ENCODE measurements at places on chromosomes 16 and 17.

DNA sequence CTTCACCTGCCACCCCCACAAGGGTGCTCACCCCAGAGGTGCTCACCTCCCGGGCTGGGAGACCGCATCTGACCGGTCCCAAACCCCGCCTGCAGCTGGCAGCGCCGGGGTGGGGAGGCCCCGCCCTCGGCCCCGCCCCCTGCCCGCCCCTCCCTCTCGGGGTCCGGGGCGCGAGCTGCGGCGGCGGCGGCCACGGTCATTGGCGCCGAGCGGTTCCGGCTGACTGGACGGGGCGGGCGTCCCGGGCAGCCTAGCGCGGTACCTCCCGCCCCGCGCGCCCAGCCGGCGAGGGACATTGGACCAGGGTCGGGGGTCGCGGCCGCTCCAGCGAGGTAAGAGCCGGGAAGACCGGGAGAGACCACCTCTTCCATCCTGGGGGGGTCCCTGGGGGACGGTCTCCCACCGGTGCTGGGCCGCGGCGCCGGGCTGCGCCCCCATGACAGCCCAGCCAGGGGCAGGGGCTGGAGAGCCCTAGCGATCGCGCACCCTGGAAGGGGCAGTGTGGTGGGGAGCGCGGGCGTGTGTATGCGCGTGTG lies at the start of gene CACNG5:
Gene CACNG5 (plus strand): TSS at position 199 of the 536 bp plus-strand sequence. CDS start 42,216 bp downstream, outside the sequence.
- no peak for DNase-seq

DNA sequence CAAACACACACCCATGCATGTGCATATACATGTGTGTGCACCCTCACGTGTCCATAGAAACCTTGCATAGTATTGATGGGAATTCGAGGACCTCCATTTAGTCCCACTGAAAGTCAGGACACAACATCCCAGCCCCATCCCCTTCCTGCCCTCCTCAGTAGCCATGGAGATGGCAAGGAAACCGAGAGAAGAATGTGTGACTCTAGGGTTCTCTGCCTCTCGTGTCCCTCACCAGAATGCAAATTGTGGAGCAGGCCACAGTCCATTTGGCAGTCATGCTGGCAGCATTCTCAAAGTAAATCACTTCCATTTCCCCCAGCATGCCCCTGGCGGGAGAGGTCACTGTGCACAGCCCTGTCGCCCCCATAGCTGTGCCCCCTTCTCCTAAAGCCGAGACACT lies 141.1 kb downstream of the MSI2 start:
- no peak for DNase-seq

DNA sequence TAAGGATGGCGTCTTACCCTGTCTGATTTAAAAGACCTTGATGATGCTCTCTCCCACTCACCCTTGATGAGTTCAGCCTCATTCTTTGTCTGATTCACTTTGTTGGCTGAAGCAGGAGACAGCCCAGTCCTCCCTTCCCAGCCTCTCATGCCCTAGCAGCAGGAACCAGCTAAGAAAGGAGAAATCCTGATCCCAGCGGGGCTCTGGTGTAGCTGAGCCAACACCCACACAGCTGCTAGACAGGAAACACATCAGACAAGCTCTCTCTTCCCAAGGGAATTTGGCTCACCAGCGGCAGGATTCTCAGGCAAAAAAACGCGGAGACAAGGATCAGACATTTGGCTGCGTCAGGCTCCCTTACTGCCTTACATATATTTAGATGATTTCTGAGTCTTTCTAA lies 211.5 kb downstream of the CDH11 start:
- no peak for DNase-seq

GRCh38 chr16:21626659-21627277 lies 25.6 kb downstream of the IGSF6 start:
- no peak for DNase-seq

- DNase-seq: no peak
These were observed 553.2 kb downstream of the MAF start for GRCh38 chr16:79047337-79047736.

GRCh38 chr16:56244612-56245011 lies 53.3 kb downstream of the GNAO1 start:
- no peak for DNase-seq

DNA sequence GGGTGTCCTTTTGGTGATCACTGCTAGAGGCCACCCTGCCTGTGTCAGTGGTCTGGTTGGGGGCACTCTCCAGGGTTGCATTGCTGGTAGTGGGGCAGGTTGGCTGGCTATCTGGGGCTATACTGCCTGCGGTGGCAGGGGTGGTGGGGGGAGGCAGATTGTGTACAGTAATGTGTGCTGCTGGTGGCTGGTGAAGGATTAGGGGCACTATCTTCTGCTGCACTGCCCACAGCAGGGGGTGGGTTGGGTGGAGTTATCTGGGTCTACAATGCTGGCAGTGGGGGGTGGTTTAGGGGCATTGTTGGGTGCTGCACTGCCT lies 204.0 kb upstream of the WSB1 start:
- DNase-seq: no peak

DNA sequence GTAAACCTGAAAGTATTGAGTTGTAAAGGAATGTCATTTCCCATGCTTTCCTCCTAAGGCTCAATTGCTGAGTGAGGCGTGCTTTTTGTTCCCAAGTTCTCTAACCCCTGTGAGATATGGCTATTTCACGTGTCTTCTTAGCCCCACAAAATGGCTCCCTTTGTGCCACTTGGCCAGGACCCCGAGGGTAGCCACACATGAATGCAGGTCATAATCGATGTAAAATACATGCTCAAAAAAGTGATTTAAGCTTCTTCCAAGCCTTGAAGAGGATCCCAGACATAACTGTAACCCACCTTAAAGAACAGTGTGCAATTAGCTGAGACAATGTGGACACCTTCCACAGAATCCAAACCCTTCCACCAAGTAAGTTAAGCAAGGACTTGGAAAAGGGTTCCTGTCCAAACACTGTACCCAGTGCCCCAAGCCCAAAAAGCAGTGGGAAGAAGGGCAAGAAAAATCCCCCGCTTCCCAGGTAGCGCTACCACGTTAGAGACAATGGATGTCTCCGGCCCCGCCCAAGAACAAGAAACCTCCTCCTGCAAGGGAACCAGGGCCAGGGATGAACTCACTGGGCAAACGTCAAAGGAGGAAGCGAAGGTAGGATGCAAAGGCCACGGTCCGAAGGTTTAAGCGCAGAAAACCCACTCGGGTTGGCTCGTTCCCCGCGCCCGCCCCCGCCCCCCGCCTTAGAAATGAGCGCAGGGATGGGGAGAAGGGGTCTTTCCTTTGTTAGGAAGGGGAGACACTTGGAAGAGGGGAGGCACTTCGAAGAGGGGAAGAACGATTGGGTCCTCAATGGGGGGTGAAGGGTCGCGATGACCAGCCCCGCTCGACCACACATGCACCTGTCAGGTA lies 1.2 kb downstream of the JPT1 start:
- DNase-seq: no peak

DNA sequence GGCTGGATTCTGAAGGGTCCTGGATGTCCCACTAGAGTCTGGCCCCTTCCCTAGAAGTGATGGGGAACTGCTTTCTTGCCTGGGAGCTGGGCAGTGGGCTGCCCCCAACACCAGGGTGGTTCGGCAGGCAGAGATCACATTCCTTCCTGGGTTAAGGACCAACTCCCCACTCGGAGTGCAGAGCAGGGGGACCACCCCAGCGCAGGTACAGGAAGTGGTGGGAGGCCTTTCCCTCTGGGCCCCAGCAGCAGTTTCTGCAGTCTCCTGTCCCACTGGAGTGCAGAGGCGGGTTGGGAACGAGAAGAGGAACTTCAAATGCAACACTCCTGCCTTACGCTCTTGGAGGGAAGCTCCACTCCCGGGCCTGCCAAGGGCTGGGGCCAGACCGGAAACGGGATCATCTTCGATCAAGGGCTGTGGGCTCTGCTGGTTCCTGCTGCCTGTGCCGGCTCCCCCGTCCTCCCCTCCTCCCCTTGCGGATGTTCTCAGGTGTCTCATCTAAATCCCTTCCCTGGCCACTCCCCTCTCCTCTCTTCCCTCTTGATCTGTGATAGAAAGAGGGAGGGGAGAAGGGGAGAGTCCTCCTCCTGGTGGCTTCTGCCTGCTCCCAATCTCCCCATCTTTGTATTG lies 9.0 kb upstream of the NGFR start:
- no peak for DNase-seq

DNA sequence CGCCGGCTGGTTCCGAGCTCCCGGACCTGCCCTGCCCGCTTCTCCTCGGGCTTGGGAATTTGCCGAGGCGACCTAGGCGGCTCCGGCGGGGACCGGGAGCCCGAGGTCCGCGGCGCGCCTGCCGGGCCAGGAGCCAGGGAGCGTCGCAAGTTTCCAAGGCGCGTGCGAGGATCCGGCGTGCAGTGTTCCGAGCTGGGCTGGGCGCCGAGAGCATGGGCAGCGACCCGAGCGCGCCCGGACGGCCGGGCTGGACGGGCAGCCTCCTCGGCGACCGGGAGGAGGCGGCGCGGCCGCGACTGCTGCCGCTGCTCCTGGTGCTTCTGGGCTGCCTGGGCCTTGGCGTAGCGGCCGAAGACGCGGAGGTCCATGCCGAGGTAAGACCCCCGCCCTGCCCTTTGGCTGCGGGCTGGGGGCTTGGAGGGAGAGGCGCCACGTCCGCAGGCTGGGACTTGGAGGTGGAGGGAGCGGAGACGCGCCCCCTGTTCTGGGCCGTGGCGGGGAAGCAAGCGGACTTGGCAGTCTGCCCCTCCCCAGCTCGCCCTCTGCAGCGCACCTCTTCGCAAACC lies 668 bp downstream of the MMP15 start:
- peak; percentile 10 for DNase-seq

DNA sequence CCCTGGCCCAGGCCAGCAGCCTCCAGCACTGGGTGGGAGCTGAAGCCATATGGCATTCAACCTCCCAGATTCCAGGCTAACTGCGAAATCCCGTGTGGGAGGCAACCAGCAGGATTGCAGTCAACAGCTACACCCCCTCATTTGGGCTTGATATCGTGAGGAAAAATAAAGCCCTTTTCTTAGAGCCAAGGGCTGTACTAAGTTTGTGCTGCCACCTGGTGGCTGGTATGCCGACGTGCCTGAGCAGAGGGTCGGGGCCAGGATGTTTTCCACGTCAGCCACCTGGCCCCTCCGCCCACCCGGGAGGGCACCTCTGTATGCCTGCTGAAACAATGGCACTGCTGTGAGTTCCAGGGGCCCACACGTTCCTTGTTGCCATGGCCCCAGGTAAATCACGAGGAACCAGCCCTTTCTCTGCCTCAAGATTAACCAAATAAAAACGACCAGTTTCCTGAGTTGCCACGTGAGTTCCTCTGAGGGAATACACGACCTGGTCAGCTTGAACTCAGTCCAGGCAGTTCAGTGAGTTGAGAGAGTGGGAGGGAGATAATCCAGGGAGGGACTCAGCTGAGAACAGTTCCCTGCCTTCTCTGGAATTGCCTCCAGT lies 9.0 kb downstream of the TMEM98 start:
- DNase-seq: peak; percentile 49

GRCh38 chr17:6948562-6948961 lies 47.3 kb upstream of the ALOX12 start:
- DNase-seq: no peak

DNA sequence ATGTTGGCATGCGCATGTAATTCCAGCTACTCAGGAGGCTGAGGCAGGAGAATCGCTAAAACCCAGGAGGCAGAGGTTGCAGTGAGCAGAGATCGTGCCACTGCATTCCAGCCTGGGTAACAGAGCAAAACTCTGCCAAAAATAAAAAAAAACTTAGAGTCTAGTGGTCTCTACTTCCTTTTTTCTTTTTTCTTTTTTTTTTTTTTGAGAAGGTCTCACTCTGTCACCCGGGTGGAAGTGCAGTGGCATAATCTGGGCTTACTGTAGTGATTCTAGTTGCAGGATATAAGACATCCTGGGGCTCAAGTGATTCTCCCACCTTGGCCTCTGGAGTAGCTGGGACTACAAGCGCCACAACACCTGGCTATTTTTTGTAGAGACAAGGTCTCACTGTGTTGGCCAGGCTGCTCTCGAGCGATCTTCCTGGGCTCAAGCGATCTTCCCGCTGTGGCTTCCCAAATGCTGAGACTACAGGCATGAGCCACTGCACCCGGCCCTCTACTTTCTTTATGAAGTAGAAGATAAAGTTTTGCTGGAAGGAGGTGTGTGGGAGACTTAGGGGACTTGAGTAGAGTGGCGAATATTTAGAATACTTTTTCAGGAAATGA lies 47.9 kb upstream of the TAOK1 start:
- DNase-seq: no peak

DNA sequence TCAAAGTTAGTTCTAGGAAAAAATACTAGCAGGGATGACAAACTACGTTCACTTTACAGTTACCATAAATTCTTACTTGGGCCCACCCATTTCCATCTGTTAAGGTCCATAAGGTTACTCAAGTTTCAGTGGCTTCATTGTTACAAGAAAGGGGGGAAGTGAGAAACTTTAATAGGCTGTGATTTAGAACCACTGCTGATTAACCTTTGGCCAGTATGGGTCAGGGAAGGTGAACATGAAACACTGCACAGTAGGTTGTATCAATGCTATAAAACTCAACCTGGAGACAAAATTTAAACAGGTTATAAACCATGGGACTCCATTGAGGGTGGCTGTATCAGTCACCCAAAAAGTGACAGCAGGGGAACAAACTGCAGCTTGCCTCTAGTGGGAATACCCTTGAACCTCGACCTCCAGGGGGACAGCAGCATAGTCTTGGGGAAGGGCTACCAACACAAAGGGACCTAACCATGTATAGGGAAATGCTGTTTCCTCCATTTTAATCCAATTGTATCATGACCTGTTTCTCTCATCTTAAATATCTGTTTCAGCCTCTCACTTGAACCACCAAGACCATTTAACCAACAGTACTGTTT lies 10.4 kb downstream of the PTRH2 start:
- DNase-seq: no peak

DNA sequence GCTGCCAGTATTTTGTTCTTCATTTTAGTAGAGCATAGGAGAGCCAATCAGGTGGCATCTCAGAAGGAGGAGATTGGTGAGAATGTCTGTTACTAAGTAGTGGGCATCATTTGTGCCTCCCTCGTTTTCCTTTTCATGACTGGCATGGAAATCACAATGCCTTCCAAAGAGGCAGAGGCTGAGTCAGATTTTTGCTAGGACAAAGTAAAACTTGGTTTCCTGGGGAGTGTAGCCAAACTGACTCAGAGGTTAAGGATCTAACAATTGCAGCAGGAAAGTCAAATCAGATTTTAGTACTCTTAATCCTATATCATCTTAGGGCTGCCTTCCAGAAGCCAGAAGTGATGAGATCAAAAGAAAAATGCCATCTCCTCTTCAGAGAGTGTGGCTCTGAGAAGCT lies 138.7 kb downstream of the ANKFN1 start:
- no peak for DNase-seq

All from stimulated activated naive CD4-positive, alpha-beta T cell (primary cell).